ENCODE measurements at places on chromosomes 3 and 15.

- no peak for DNase-seq
Measured at GRCh38 chr15:40982855-40983254, 29.6 kb downstream of the CHAC1 start.

GRCh38 chr3:72287956-72288355, 503.0 kb upstream of the PROK2 start:
- no peak for DNase-seq

- DNase-seq: no peak
Measured at GRCh38 chr3:177742273-177742672, 545.0 kb upstream of the TBL1XR1 start.

DNA sequence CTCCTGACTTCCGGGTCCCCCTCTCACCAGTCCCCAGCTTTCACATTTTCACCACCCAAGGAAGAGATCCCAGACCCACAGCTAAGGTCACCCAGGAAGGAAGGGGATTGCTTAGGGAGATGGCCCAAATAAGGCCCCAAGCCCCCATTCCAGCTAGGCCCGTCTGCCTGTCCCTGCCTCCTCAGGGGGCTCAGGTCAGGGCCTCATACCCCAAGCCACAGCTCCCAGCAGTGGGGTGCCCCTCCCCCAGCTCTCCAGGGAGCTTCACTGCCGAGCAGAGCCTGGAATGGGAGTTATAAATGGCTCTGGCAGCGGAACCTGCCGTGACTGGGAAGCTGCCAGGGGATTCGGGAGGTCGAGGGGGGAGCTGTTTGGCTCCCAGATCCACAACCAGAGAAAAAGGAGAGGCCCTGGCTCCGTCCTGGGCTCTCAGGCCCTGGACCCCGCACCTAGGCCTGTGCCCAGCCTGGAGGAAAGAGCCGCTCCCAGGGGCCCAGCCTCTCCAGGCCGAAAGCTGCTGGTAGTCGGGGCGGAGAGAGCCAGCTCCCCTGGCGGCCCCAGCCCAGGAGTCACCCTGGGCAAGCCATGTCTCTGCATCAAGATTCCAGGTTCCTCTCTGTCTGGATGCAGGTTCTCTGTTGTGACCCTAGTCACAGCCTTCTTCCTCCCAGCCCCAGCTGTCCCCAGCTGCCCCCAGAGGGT, 550 bp downstream of the CCDC9B start:
- DNase-seq: no peak

- no peak for DNase-seq
Measured at GRCh38 chr3:129425619-129426018, 2.8 kb downstream of the EFCAB12 start.

- no peak for DNase-seq
Measured at GRCh38 chr3:189202106-189202505, 30.3 kb downstream of the TPRG1 start.

GRCh38 chr3:42345811-42346210, 64.6 kb downstream of the LYZL4 start:
- no peak for DNase-seq

DNA sequence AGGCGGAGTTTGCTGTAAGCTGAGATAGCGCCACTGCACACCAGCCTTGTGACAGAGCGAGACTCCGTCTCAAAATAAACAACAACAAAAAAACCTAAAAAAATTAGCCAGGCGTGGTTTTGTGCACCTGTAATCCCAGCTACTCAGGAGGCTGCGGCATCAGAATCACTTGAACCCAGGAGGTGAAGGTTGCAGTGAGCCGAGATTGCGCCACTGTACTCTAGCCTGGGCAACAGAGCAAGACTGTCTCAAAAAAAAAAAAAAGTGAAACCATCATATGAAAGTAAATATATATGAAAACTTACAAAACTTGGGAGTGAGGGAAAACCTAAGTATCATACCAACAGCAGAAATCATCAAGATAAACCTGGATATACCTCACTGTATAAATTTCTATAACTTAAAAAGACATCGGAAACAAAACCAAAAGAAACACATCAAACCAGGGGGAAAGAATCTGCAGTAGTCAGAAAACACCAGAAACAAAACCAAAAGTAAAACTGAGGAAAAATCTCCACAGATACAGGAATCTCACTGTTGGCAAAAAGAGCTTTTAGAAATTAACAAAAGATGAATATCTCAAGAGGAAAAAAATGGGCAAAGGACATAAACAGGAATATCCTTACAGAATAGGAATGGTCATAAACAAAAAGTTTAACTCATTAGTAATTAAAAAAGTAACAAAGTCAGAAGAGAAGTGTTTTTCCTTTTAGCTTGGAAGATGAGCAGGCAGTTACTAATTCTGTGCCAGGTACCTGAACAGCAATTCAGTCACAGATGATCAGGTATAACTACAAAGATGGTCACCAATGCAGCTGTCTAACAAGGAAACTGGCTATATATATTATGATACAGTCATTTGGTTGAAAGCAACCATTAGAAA, 41.3 kb downstream of the ETV5 start:
- DNase-seq: no peak

DNA sequence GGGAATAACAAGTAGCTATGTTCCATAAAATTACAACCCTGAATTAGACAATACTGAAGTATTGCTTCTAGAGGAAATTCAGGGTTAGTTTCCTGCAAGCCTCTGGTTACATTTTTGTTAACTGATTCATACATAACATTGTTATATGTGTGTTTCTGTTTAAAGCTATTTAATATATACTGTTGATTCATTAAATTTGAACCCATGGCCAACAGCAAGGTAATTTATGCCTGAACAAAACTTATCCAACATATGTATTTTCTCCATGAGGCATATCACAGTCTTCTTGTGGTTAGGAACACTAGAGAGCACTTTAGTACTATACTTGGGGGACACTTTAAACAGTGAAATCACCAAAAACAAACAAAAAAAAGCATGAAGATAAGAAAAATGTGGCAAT, 47.7 kb upstream of the PTX3 start:
- DNase-seq: no peak

DNA sequence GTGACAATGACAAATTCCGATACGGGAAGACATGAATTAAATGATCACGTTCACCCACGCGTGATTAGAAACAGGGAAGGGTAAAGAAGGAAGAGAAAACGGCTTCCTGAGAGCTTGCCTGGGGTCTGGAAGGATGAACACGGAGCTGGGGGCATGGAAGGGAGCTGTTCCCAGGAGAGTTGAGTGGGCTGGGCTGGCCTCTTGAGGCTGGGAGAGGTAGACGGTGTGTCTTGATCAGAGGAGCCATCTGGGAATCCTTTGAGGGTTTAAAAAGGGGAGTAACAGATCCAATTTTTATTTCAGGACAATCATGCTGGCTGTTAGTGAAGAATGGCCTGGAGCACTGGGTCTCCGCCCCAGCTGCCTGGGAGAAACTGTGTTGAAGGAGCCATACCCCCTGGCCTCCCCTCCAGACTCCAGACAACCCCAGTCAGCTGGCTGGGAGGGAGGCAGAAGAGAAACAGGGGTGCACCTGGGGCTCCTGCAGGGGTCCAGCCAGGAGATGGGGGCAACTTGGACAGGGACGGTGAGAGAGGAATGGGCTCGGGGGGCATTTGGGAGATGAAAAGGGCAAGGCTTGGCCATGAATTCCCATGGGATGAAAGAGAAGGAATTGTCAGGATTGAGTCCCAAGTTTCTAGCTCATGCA, 53.6 kb upstream of the CGNL1 start:
- no peak for DNase-seq

DNA sequence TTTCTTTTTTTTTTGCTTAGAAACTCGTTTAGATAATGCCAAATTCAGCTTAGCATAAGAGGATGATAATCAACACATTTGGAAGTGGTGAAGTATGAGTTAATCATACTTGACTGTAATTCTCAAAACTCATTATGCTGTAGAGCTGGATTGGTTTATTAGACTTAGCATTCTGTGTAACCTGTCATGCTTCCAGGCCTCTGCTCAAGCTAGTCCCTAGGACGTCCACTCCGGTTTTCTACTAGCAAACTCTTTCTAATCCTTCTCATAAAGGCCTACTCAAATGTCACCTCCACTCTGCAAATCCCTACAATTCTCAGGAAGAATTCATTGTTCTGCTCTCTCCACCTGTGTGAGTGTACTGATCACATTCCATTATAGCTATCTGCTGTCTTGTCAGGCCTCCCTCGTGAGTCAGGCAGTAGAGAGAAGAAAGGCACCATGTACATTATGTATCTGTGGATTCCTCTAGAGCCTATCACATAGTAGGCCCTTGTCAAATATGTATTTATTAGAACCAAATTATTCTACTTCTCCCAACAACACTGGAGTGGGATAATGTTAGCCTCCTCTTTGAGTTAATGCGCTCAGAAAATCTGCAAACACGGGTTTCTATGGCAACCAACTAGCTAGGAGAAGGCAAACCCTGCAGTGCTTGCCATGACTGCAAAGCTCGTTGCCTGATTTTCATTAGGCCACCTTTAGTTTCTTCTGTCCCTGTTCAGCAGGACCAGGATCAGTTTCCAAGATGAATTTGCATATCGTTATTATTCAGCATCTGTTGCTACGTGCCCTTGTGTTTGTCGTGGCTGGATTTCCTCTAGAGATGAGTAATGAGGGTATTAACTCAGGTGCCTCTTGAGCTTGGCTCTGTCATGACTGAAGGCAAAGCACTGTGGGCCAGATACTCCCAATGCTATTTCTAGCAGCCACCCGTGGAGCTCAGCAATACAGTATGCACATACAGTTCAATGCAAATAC, 30.7 kb downstream of the ATP13A5 start:
- no peak for DNase-seq

DNA sequence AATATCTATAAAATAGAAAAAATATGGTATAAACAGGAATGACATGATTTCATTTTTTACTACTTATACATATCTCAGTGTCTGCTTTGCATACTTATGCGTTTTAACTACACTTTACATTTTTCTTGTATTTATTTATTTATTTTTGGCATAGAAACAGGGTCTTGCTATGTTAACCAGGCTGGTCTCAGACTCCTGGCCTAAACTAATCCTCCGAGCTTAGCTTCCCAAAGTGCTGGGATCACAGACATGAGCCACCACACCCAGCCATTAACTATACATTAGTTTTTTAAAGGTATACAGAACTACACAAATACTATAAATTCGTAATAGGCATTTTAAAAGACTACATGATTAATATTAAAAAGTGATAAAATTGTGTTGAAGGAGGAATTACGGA, 9.1 kb downstream of the ADAM10 start:
- DNase-seq: no peak

- no peak for DNase-seq
Measured at GRCh38 chr3:42277676-42278075, 11.7 kb upstream of the CCK start.

DNA sequence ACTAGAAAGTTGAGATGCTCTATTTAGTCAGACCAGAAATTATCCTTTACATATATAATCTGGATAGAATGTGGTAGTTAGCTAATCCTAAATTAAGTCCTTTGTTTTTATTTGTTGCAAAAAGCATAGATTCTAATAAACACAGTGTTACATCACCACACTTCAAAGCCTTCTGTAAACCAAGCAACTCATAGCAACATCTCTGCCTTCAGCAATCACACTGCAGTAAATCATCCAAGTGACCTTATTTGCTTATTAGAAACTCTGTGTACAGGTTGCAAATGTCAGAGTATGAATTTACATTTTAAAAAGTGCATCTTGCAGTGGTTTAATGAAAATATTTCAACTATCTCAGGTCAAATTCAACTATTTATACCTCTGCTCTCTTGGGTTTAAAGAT, 242.5 kb downstream of the GBE1 start:
- DNase-seq: no peak

GRCh38 chr3:136334209-136334608, 84.1 kb downstream of the PCCB start:
- no peak for DNase-seq

DNA sequence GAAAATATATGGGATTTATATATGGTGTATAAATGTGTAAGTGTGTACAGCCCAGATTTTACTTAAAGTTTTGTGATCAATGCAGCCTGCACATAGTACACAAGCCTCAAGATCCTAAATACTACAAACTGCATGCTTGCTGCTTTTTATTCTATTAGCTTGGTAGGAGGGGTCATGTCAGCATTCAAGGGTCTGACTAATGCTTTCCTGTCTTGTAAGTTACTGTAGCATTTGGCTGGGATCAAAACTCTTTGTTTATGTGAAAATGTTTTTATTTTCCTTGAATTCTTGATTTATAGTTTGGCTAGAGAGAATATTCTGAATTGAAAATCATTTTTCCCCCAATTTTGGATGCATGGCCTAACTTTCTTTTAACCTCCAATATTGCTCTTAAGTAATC, 370.9 kb downstream of the NSUN3 start:
- no peak for DNase-seq

DNA sequence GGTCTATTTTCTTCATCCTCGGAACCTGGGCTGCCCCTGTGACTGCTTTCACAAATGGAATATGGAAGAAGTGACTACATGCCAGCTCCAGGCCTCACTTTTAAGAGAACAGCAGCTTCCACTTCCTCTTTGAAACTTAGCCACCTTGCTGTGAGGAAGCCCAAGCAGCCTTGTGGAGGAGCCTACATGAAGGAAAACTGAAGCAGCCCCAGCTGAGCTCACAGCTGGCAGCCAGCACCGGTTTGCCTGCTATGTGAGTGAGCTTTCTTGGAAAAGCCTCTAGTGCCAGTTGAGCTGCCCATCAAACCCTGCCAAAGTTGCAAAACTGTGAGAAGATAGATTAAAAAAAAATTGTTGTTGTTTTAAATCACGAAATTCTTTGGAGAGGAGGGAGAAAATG, 498.0 kb upstream of the PROK2 start:
- no peak for DNase-seq

- no peak for DNase-seq
Measured at GRCh38 chr3:27542476-27542875, 58.3 kb upstream of the SLC4A7 start.

- DNase-seq: no peak
Measured at GRCh38 chr15:72206677-72207000, 9.1 kb upstream of the GRAMD2A start.

GRCh38 chr15:70723927-70724326, 39.4 kb downstream of the UACA start:
- DNase-seq: no peak

DNA sequence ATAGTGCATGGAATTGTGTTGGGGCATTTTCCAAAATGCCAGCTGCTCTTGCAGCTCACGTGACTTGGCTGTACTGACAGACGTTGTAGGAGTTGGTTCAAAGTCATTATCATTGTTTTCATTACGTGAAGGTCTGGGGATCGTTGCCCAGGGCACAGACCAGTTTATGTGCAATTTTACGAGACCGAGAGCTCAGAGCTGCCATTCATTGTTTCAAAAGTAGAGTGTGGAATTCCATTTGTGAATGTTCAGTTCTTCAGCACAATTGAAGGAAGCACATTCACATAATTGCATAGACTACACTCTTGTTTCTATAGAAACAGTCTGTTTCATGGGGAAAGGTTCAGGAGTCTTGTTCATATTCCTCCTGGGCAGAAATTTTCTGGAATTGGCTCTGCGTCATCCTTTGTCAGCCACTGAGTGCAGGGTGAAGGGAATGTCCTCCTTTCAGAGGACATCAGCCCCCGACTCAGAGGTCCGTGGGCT, 54.5 kb downstream of the GABRG3 start:
- no peak for DNase-seq
